Renal pelvis (tissue), 12 donors: ENCODE measurements at places on chromosomes 2 and 18. TPM values are rescaled to one million over a fixed set of nuclear protein-coding genes. Genes with fewer than 3 reads are reported as not detected.
A peak's percentile ranks its signal among the peaks of the same experiment; 100 is the strongest.

- no peak for DNase-seq
These were observed 57.6 kb downstream of the NCKAP1 start for GRCh38 chr2:182980652-182981051.

DNA sequence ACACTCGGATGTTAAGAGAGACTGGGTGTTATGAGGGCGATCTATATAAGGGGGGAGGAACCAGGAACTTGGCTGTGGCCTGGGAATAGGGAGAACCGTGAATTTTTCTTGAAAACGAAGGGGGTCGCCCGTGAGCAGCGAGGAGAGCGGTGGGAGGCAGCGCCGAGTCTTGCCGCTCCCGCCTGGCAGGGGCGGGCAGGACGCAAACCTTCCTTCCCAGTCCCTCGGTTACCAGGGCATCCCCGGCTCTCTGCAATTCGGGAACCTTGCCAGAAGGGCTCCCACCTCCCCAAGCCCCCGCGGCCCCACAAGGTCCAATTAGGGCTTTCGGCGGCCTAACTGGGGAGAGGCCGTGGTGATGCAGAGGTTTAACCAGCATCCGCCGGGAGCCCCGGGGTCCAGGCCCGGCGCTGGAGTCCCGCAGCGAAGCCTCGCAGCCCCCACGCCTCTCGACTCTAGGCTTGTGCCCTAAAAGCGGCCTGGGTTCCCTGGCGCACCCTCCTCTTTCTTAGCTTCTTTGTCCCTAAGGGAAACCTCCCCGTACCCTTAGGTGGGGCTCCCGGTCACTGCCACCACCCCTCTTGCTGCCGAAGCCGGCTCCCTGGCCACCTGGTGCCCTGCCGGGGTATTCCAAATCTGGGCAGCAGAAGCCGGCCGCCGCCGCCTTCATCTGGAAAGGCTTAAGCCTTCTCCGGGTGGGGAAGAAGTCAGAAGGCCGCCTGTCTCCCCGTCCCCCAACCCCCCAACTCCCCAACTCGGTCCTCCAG lies 680 bp upstream of the FHOD3 start:
- no peak for DNase-seq

PNO1 gene
- 15.9 TPM for polyA plus RNA-seq

GRCh38 chr18:42275949-42276730 lies 321.1 kb downstream of the PIK3C3 start:
- no peak for DNase-seq

MYO5B gene
- polyA plus RNA-seq = 29.5 TPM

TEX44 gene
- not detected for polyA plus RNA-seq

- no peak for DNase-seq
These were observed 202.0 kb downstream of the HRH4 start for GRCh38 chr18:24662412-24662821.

APOB gene
- 3.8 TPM for polyA plus RNA-seq

GRCh38 chr18:49708662-49709346 lies 104.5 kb downstream of the ACAA2 start:
- DNase-seq = no peak

GRCh38 chr2:231462729-231463465 lies 1.4 kb downstream of the NCL start:
- DNase-seq = no peak

DNA sequence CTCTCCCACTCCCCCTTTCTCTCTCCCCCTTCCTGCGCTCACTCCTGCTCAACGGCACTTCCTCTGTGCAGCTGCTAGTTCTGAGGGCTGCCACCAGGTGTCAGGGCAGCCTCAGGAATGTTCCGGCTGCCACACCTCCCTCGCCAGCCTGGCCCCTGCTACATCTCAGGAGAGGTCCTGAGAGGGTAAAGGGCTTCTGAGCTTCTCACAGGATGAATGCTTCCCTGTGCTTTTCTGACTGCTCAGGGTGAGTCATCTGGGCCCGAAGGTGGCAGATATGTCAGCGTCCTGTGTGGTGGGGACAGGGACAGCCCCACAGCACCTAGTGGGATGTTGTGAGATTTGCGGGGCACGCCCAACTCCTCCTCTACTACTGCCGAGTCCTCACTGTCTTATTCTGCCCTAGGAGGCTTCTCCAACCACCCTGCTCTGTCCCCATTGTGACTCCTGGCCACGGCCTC lies 49.0 kb downstream of the PLEKHB2 start:
- peak; percentile 50 for DNase-seq

GRCh38 chr2:145744541-145745386 lies 1224.8 kb upstream of the ZEB2 start:
- no peak for DNase-seq

PSTPIP2 gene
- 11.4 TPM for polyA plus RNA-seq

REG1B gene
- polyA plus RNA-seq = not detected

DNA sequence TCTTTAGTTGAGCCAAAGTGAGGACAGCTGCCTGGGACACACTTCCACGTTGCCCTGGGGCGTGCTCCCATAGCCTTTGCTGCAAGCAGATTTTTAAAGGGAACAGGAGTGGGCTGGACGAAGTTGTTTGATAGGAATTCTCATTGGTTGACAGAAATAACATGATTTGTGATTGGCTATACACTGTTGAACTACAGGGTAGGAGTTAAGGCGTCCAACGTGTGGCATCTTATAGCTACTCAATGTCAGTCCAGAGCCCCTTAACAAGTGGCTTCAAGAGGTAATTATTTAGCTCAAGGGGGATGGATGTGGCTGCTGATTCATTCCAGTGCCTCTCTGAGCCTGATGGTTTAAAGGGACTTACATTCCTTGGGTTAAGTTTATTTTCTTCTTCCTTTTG lies 65.5 kb downstream of the ACAA2 start:
- DNase-seq = no peak
